Melanocyte of skin (primary cell): ENCODE measurements at places on chromosomes 16 and 17. TPM values are rescaled to one million over a fixed set of nuclear protein-coding genes. Genes with fewer than 3 reads are reported as not detected.

Gene TM4SF5
- not detected in 2 replicates for total RNA-seq

Gene FBXO39
- total RNA-seq, result 0.36 and 1.0 TPM in 2 replicates

Gene SRCIN1
- total RNA-seq, result under 0.01 and 0.36 TPM in 2 replicates

Gene DRC7
- not detected in 2 replicates for total RNA-seq
